Renal pelvis (tissue), 12 donors: ENCODE measurements at places on chromosomes 2 and 18.
A peak's percentile ranks its signal among the peaks of the same experiment; 100 is the strongest.

DNA sequence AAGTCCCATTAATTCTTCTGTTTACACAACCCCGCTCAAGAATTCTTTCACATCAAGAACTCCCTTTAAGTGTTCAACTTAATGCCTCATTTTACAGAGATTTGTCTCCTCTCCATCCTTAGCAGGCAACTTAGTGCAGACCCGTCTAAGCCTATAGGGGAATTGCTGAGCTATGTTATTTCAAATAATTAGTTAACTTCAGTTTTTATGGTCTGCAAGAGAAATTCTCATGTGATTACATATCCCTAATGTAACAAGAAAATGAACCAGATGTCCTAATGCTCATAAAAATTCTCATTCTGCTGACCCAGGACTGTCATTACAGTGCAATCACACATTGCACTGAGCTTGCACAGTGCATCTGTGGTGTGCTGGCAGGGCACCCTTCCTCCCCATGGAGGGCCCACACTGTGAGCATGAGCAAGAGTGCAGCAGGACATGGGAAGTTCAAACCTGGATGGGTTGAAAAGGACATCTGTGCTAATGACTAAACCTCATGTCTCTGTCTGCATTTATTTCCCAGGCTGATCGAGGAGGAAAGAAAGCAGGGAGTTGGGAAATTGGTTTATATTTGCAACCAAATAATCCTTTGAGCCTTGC lies 97.1 kb downstream of the COL5A2 start:
- DNase-seq: peak; percentile 36

DNA sequence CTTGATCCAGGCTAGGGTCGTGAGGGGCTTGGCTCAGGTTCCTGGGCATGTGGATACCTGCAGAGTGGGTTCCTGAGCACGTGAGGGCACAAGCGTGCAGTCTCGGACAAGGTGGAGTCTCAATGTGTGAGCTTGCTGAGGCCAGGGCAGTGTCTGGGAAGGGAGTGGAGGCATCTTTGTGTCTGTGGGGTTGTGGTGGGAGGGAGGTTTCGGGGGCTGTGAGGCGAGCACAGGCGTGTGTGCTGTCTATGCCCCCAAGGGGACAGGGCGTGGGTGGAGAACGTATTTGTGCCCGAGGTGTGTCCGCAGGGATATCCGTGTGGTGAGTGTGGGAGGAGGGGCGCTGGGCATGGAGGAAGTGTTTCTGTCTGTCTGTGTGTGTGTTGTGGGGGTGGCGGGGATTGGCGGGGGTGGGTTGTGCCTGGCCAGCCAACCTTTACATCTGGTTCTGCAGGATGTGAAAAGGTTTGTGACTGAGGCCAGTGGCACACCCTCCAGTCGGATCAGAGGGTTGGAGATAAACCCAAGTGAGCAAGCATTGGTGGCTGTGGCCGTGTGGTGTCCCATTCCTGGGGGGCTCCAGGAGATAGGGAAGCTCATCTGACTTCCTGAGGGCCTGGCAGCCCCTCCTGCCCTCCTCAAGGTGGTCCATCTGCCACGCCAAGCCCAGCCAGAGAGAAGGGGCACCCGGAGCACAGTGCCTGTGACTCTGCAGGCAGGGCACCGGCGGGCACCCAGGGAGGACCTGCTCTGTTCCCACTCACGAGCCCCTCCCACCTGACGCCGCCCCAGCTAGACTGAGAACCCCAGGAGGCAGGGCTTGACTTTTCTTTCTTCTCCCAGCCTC lies 57.1 kb downstream of the ZFP36L2 start:
- no peak for DNase-seq

GRCh38 chr2:170717599-170717963 lies 2.4 kb downstream of the SP5 start:
- no peak for DNase-seq

DNA sequence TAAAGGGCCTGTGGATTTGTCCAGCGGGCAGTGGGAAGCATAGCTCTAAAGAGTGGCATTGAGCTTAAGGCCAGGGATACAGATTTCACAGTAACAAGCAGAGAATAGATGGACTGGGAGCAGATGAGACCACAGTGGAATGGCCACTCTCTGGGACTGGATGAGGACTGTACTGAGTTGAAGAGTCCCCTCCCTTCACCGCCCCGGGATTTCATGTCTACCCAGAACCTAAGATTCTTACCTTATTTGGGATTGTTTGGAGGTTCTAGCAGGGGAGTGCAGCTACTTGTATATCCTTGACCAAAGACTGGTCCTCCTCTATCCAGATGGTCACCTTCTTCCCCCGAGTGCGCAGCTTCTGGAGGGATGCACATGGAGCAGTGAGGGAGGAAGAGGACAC lies 28.0 kb upstream of the EFEMP1 start:
- DNase-seq: no peak

DNA sequence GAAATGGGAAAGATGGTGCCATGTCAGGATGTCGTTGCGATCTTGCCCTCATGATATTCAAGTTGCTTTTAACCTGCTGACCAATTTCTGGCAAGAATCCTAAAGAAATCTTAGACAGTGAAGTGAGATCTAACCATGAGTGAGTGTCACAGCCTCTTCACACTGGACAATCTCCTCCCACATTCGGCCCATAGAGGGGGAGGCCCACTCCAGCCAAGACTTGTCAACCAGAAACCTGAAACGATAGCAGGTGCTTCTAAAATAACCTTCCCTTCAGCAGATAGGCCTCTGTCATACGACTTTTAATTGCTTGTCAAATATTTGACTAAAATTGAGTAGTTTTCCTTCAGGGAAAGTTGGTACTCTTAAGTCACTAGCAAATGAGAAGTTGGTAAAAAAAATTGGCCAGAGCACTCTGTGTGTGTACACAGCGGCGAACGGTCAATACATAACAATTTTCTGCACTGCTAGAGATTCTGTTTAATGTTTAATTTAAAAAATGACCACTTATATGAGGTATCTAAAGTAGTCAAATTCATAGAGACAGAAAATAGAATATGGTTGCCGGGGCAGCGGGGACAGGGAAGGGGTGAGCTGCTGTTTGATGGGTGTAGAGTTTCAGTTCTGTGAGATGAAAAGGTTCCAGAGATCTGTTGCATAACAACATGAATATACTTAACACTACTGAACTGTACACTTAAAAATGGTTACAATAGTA lies 110.2 kb downstream of the VAPA start:
- no peak for DNase-seq

GRCh38 chr18:63016270-63016669 lies 300.9 kb downstream of the PHLPP1 start:
- DNase-seq: peak; percentile 74

- peak; percentile 53 for DNase-seq
Measured at GRCh38 chr18:525036-525797, 24.7 kb upstream of the COLEC12 start.

DNA sequence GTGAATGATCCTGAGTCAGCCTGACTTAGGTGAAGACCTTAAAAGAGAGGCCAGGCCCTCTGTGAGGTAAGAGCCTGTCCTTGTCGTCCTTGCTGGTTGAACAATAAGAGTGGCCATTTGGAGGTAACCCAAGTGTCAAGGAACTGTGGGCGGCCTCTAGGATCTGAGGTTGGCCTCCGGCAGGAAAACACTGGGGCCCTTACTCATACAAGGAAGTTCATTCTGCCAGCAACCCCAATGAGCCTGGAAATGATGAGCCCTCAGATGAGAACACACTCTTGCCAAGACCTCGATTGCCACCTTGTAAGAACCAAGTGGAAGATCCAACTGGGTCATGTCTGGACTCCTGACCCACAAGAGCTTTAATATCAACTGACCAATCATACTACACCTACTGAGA lies 95.5 kb upstream of the LRATD1 start:
- DNase-seq: no peak
